ENCODE measurements at places on chromosomes 2 and 18.

- no peak for DNase-seq
Observed at GRCh38 chr2:207087046-207087902, 78.5 kb downstream of the KLF7 start.

DNA sequence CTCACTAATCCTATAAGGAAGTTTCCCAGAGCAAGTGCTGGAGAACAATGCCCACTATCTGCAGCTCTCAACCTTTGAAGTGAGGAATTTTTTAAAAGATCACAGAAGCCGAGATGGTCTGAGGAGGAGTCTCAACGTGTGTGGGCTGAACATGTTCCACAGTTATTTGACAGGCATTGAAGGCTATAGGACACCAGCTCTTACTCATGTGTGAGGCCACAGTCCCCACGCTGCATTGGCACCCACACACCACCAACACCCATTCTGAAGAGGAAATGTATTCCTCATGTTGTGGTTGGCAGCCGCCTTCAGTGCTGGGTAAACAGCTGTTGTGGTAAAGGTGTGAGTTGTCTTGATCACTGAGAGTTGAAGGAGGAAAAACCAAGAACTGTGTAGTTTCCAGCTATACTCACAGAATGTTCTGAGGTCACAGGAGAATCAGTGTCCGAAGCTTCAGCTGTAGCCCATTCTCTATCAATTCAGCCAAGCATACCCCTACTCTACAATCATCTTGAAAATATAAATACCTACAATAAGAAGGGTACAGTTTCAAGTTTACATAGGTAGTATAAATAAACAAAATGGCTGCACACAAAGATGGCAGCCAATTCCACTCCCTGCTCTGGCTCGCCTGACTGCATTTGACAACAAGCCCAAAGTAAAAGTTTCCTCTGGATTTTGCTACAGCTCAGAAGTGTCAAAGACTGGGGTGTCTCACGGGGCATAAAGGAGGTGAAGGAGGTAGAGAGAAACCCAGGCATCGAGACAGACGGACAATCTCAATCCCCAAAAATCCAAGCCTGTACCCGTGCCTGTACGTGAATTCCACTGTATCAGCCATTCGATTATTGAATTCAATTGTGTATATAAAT, 12.1 kb downstream of the CD226 start:
- peak; percentile 94 for DNase-seq

GRCh38 chr18:44792456-44793061, 111.9 kb downstream of the SETBP1 start:
- DNase-seq, result no peak

GRCh38 chr2:129192841-129193253, 786.6 kb upstream of the RAB6C start:
- DNase-seq, result no peak

DNA sequence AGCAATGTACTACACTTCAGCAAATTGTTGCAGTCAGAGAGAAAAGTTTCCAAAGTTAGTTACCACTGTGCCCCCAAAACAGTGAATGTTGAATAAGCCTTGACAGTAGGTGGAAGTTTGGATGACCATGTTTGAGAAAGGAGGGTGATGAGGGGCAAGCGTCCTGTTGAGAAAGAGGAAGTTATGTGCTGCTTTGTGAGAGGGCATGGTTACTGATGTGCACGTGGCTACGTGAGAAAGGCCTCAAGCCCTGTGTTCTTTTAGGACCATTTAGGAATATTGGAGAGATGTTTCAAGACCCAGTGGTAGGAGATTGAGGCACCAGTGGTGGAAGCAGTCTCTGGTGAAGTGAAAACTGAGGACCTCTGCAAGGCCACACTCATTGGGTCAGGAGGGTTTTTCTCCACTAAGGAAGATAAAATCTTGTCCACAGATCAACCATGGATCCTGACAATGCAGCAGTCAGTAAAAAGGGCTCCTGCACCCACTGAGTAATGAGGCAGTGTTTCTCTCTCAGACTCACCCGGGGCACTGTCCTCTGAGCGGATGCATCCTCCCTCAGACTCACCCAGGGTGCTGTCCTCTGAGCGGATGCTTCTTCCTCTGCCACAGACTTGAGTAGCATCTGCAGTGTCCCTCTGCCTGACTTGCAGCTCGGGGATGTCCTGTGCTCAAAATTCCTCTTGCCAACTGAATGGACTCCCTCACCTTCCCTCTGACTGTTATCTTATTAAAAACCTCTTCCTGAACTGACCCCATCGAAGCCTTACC, 34.7 kb upstream of the ACTR3 start:
- no peak for DNase-seq

DNA sequence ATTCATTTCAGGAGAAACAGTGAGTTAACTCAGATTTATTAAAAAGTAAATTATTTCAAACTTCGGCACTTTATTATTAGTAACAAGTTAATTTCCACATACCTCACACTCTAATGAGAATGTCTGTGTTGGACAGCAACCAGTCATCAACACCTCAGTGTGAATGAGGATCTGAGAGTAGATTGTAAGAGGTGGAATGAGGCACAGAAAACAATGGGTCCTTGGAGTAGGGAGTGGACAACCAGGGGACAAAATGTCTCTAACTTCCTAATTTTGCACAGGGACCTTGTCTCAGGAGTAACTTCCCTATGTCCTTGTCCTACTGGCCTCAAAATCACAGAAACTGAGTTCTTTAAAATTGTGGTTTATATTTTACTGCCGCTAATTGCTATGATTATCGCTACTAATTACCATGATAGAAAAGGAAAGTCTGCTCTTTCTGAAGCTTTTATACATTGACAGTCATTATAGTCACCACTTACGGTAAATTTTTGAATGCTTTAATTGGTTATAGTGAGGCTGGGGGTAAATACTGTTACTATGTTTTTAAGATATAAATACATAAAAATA, 82.2 kb upstream of the LRPPRC start:
- DNase-seq, result no peak

- no peak for DNase-seq
Observed at GRCh38 chr2:177542396-177542795, 149.8 kb downstream of the AGPS start.

GRCh38 chr2:168003876-168004275, 243.5 kb downstream of the STK39 start:
- no peak for DNase-seq

GRCh38 chr2:10647441-10647840, 42.3 kb downstream of the NOL10 start:
- no peak for DNase-seq

- no peak for DNase-seq
Observed at GRCh38 chr2:55141572-55142413, 90.3 kb downstream of the CLHC1 start.

DNA sequence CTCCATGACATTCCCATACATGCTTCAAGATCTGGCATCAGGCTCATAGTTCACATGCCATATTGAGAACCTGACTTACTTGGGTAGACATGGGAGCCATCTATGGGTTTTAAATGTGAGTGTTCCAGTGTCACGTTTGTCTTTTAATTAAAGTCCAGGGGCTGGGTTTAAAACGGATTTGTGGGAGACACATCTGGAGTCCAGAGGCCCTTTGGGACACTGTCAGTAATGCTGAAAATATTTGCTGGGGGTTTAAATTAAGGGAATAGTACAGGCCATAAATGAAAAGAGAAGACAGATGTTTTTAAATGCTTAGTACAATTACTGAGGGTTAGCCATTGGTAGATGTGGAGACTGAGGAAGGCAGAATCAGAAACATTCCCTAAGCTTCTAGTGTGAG, 478.0 kb downstream of the PID1 start:
- DNase-seq, result no peak

DNA sequence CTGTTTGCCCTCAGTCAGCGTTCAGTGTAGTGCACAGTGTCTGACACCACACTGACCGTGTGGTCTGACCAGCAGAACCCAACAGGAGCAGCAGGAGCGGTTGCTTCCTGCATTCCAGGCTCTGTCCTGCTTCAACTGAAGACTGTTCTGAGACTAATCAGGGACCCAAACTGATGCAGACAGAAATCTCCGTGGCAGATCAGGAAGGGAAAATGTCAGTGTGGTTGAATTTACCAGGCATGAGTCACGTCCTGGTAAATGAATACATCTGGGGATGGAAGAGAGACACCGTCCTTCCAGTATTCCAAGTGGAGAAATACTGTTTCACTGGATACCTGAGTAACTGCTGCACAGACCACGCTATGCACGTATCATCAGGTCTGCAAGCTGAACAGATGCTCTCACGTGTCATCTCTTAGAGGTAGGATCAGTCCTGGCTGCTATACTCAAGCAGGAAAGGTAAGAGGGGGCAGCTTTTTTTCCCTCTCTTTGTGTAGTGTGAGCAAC, 223.6 kb upstream of the EPAS1 start:
- no peak for DNase-seq

GRCh38 chr18:57210107-57210715, 63.3 kb downstream of the BOD1L2 start:
- peak; percentile 10 for DNase-seq

GRCh38 chr18:23207994-23208393, 72.7 kb downstream of the CABLES1 start:
- DNase-seq, result no peak

GRCh38 chr2:174198846-174199564, 49.3 kb downstream of the OLA1 start:
- no peak for DNase-seq
